ENCODE measurements at places on chromosomes 6 and 20.
A peak's percentile ranks its signal among the peaks of the same experiment; 100 is the strongest.

DNA sequence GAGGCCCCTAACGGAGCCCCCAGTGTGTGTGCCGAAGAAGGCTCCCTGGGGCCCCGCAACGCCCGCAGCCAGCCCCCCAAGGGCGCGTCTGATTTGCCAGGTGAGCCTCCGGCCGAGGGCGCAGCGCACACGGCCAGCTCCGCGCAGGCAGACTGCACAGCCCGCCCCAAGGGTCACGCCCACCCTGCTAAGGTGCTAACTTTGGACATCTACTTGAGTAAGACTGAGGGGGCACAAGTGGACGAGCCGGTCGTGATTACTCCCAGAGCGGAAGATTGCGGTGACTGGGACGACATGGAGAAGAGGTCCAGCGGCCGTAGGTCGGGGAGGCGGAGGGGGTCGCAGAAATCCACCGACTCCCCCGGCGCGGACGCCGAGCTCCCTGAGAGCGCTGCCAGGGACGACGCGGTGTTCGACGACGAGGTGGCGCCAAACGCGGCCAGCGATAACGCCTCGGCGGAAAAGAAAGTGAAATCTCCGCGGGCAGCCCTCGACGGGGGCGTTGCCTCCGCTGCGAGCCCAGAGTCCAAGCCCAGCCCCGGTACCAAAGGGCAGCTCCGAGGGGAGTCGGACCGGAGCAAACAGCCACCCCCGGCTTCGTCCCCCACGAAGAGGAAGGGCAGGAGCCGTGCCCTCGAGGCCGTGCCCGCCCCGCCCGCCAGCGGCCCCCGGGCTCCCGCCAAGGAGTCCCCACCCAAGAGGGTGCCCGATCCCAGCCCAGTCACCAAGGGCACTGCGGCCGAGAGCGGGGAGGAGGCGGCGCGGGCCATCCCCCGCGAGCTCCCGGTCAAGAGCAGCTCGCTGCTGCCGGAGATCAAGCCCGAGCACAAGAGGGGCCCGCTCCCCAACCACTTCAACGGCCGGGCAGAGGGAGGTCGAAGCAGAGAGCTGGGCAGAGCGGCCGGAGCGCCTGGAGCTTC lies 117.0 kb downstream of the RTN4IP1 start:
- DNase-seq, result peak; percentile 54

- DNase-seq, result no peak
Measured at GRCh38 chr6:153790876-153791473, 248.1 kb upstream of the OPRM1 start.

GRCh38 chr6:110232450-110232849 lies 52.2 kb downstream of the CDC40 start:
- DNase-seq, result no peak

GRCh38 chr6:5149891-5150290 lies 64.8 kb downstream of the PPP1R3G start:
- DNase-seq, result no peak

GRCh38 chr6:17836293-17836692 lies 129.6 kb upstream of the NUP153 start:
- no peak for DNase-seq

DNA sequence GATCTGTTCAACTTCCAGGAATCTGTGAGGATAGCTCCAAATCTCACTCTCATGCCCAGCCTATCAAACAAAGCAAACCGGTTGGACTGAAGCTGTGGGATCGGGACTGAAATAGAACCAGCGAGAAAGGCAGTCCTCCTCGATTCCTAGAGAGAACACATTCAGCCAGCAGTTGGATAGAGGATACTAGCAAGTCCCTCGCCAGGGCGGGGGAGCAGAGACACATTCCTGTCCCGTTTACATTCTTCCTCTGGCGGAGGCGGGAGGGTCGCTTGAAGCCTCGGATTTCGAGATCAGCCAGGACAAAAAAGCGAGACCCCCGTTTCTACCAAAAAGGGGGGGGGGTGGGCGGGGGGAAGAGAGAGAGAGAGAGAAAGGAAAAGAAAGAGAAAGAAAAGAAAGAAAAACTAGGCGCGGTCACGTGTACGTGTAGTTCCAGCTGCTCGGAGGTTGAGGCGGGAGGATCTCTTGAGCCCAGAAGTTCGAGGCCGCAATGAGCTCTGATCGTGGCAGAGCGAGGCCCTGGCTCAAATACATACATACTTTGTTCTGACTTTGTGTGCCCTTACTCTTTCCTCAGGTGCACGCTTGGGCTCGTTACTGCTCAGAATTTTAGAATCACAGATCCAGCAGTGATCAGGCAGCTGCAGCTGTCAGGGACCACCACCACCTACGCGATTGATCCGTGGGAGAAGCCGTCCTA lies 19.5 kb downstream of the ZNF311 start:
- no peak for DNase-seq

- no peak for DNase-seq
Measured at GRCh38 chr20:41355598-41356203, 10.9 kb downstream of the EMILIN3 start.

- DNase-seq, result no peak
Measured at GRCh38 chr6:121480099-121480713, 44.8 kb downstream of the GJA1 start.

- DNase-seq, result peak; percentile 46
Measured at GRCh38 chr6:66421570-66421969, 714.5 kb upstream of the EYS start.

GRCh38 chr6:4313044-4313686 lies 177.8 kb upstream of the ECI2 start:
- DNase-seq, result no peak

DNA sequence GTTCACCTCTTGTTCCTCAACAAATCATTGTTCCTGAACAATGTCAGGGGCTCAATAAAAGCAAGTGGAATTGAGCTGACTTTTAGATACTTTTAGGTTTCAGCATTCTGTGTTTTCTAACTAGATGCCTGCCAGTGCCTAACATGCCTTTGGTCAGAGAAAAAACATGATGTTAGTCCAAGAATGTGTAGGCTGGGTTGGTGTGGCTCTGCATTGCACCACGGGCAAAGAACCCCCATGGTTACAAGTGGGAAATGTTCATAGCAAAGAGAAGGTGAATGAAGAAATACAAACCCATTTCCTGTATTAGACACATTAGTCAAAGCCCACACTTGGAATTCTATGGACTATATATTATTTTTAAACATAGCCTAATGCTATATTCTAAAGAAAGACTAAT lies 193.3 kb downstream of the TMEM200A start:
- DNase-seq, result no peak

DNA sequence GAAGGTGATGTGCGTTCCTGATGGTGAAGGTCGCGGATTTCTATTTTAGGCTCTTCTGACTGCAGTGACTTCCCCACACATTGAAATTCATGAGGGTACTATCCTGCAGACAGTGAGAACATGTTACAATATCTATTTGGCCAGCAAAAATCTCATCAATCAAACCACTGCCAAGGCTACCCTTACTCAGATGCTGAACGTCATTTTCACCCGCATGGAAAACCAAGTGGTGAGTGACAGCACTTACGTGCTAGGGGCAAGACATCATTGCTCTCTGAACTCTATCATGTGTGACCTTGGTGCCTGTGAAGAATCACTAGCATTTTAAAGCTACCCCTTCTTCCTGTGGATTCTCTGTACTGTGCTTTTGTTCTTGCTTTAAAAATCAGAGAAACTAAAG lies 31.1 kb downstream of the ARFGEF2 start:
- DNase-seq, result no peak
